ENCODE measurements at places on chromosomes 3 and 15.

- peak overlapping the region; percentile 55 for H3K4me3 ChIP-seq
- peaks cover 100% of the 10 kb centered on the region for H3K27me3 ChIP-seq
- H3K4me1 ChIP-seq: peaks cover 3% of the 10 kb centered on the region
- peak; percentile 50 for DNase-seq
- H3K27ac ChIP-seq: no peak overlapping the region
Measured at GRCh38 chr15:51093839-51094605, 684 bp downstream of the TNFAIP8L3 start.

GRCh38 chr15:45871121-45871855 is 236.5 kb downstream of the SQOR start:
- no peaks in the 10 kb centered on the region for H3K27me3 ChIP-seq
- no peak overlapping the region for H3K27ac ChIP-seq
- H3K4me3 ChIP-seq: no peak overlapping the region
- no peak for DNase-seq
- H3K4me1 ChIP-seq: no peaks in the 10 kb centered on the region

DNA sequence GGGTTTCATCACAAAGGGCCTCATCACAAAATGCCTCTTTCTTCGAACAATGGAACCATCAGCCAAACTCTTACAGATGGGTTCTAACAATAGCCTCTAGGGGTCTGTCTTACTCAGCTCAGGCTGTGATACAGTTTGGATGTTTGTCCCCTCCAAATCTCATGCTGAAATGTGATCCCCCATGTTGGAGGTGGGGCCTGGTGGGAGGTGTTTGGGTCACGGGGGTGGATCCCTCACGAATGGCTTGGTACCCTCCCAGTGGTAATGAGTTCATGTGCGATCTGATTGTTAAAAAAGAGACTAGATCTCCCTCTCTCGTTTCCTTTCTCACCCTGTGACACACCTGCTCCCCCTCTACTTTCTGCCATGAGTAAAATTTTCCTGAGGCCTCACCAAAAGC is 47.9 kb upstream of the LIPC start:
- no peak overlapping the region for H3K27ac ChIP-seq
- no peaks in the 10 kb centered on the region for H3K36me3 ChIP-seq
- no peak overlapping the region for H3K4me3 ChIP-seq
- no peaks in the 10 kb centered on the region for H3K27me3 ChIP-seq

- DNase-seq: no peak
- no peak overlapping the region for H3K27ac ChIP-seq
- peaks cover 12% of the 10 kb centered on the region for H3K4me1 ChIP-seq
Measured at GRCh38 chr3:52085681-52086282, 29.4 kb upstream of the DUSP7 start.

DNA sequence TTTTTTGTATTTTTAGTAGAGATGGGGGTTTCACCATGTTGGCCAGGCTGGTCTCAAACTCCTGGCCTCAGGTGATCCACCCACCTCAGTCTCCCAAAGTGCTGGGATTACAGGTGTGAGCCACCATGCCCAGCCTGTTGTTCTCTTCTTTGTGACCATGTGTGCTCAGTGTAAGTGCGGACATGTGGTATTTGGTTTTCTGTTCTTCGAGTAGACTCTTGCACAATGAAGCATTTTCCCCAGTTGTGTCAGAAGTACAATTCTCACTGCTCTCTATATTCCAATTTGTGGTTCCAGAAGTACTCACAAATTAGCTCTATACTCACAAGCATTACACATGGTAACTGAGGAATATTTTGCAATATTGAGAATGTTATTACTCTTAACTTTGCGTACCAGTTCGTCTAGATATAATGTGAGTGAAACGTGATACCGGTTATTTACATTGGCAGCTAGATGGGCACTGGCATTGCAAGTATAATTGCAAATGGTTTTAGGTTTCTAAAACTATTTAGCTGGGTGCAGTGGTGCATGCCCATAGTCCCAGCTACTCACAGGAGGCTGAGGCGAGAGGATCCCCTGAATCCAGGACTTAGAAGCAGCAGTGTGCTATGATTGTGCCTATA is 34.2 kb upstream of the MTMR14 start:
- DNase-seq: no peak
- no peaks in the 10 kb centered on the region for H3K27me3 ChIP-seq
- no peak overlapping the region for H3K4me3 ChIP-seq
- no peaks in the 10 kb centered on the region for H3K4me1 ChIP-seq

- no peaks in the 10 kb centered on the region for H3K4me1 ChIP-seq
- no peak overlapping the region for H3K4me3 ChIP-seq
- DNase-seq: no peak
- H3K27ac ChIP-seq: no peak overlapping the region
- no peaks in the 10 kb centered on the region for H3K27me3 ChIP-seq
Measured at GRCh38 chr3:100046986-100047385, 67.3 kb downstream of the FILIP1L start.

- H3K4me1 ChIP-seq: peaks cover 32% of the 10 kb centered on the region
- no peak overlapping the region for H3K4me3 ChIP-seq
- no peaks in the 10 kb centered on the region for H3K27me3 ChIP-seq
- H3K27ac ChIP-seq: no peak overlapping the region
- no peak for DNase-seq
- no peaks in the 10 kb centered on the region for H3K36me3 ChIP-seq
Measured at GRCh38 chr3:99929745-99930139, 112.1 kb downstream of the CMSS1 start.

DNA sequence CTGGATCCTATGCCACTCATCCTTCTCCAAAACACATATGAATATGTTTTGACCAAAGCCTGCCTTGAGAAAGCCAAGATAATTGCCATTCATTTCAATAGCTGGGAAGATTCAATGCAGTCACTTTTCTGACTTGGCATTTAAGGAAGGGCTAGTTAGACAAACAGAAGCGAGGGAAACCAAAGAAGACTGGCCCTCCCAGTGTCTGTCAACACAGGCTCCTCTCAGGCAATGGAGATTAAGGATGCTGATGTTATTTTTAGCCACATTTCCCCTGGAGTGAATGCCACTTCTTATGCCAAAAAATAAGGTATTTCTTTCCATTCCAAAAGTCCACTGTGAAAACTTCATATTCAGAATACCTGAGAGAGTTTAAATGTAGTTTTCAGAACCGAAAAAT is 101.7 kb downstream of the P3H2 start:
- no peak overlapping the region for H3K27ac ChIP-seq
- H3K4me3 ChIP-seq: no peak overlapping the region
- no peak for DNase-seq
- H3K36me3 ChIP-seq: no peaks in the 10 kb centered on the region
- H3K27me3 ChIP-seq: no peaks in the 10 kb centered on the region
- peaks cover 13% of the 10 kb centered on the region for H3K4me1 ChIP-seq

- no peak overlapping the region for H3K27ac ChIP-seq
- H3K27me3 ChIP-seq: no peaks in the 10 kb centered on the region
- peak; percentile 79 for DNase-seq
- H3K36me3 ChIP-seq: no peaks in the 10 kb centered on the region
- H3K4me1 ChIP-seq: peaks cover 4% of the 10 kb centered on the region
Measured at GRCh38 chr3:42755681-42756578, 17.1 kb downstream of the CCDC13 start.

GRCh38 chr3:12613250-12613649 is 50.7 kb downstream of the RAF1 start:
- H3K4me1 ChIP-seq: no peaks in the 10 kb centered on the region
- peaks cover 18% of the 10 kb centered on the region for H3K36me3 ChIP-seq
- DNase-seq: no peak

DNA sequence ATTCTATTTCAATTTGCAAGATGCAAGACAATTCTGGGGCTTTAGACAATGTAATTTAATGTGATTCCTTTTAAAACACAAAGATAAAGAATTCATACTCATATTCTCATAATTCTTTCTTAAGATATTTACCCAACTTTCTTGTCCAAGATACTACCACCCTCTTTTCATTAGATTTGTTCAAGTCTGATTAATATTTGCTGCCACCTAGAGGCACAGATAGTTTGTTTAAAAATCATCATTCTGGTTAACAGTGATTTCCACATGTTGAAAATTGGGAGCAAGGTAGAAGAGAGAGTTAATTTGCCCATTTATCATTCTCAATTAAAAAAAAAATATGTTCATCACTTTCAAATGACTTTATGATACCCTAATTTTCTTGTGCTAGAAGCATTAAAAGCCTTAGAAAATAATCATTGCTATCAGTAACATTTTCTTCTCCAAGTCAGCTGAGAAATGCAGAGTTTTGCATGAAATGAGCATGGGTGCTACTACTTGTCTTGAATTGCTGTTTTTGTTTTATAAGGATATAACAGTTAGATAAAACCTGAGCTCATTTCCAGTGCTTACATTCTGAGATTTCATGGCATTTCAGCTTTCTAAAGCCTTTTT is 11.6 kb downstream of the TAMM41 start:
- H3K4me1 ChIP-seq: no peaks in the 10 kb centered on the region
- no peak overlapping the region for H3K27ac ChIP-seq
- H3K27me3 ChIP-seq: no peaks in the 10 kb centered on the region
- H3K4me3 ChIP-seq: no peak overlapping the region
- no peaks in the 10 kb centered on the region for H3K36me3 ChIP-seq

- H3K36me3 ChIP-seq: no peaks in the 10 kb centered on the region
- H3K27me3 ChIP-seq: no peaks in the 10 kb centered on the region
- no peak for DNase-seq
- no peak overlapping the region for H3K27ac ChIP-seq
- peaks cover 11% of the 10 kb centered on the region for H3K4me1 ChIP-seq
Measured at GRCh38 chr3:108180194-108180593, 42.0 kb downstream of the IFT57 start.

DNA sequence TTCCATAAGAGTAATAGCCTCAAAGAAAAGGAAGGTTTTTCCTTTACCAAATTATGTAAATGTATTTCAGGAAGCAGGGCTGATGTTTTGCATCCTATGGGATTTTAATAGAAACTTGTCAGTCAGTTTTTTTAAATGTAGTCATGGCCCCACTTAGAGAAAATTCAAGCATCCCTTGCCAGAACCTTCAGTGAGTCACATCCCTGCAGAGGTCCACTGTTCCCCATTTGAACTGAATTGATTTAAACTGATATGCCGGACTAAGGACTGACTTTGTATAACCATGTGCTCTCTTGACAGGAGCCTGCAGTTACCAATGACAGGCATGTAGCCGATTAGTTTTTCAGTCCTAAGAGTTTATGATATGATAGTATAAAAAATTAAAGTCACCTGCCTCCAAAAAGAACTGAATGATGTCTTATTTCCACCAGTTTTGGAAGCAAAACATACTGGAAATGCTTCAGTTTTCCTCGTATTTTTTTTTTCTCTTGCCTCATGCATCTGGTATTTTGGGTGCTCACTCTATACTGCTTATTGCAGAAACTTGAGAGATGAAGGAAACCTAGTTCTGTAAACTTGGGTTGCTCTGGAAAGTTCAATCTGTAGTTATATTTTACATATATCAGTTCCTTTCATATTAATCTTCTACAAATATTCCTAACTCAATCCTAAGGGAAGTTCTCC is 30.7 kb downstream of the LRTM1 start:
- no peaks in the 10 kb centered on the region for H3K36me3 ChIP-seq
- no peak for DNase-seq
- H3K4me1 ChIP-seq: peaks cover 5% of the 10 kb centered on the region

- H3K27me3 ChIP-seq: no peaks in the 10 kb centered on the region
- no peak for DNase-seq
- H3K27ac ChIP-seq: no peak overlapping the region
Measured at GRCh38 chr15:70710714-70711113, 52.6 kb downstream of the UACA start.

- no peak overlapping the region for H3K27ac ChIP-seq
- H3K36me3 ChIP-seq: no peaks in the 10 kb centered on the region
- H3K4me1 ChIP-seq: peaks cover 44% of the 10 kb centered on the region
- no peak overlapping the region for H3K4me3 ChIP-seq
Measured at GRCh38 chr15:68590721-68591389, 12.1 kb downstream of the CORO2B start.

- H3K27me3 ChIP-seq: no peaks in the 10 kb centered on the region
- DNase-seq: no peak
- H3K36me3 ChIP-seq: no peaks in the 10 kb centered on the region
- no peak overlapping the region for H3K27ac ChIP-seq
- peaks cover 34% of the 10 kb centered on the region for H3K4me1 ChIP-seq
Measured at GRCh38 chr3:71450162-71450561, 133.4 kb downstream of the FOXP1 start.

DNA sequence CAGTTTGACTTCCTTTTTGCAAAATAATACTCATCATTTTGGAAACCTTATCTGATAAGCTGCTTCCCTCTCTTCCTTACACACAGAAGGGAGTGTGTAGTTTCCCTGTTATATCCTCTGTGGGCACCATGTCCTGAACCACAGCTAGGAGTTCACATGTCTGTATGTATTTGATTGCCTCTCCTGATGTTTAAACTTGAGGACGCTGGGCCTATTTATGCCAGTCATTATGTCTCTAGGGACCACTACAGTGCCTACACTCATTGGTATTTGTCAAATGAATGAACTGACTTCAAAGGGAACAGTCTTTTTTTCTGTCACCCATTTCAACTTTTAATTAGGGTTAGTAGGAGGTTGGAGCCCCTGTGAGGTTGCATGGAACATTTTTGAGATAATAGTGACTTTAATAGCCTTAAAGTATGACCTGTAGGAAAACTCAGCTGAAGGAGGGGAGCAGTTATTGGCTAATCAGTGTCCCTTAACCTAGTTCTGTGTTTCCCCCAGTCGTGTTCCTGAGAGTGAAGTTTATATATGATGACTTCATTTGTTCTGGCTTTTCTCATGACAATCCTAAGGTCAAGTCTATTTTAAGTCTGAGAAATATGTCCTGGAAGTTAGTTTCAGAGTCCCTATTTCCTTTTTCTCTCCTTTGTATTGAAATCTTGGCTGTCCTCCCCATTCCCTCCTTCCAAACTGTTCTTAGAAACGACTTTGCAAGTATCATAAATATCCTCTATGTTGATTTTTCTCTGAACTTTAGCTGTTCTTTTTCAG is 28.9 kb downstream of the PDE8A start:
- H3K36me3 ChIP-seq: no peaks in the 10 kb centered on the region
- no peak overlapping the region for H3K4me3 ChIP-seq
- no peak overlapping the region for H3K27ac ChIP-seq
- DNase-seq: peak; percentile 35

DNA sequence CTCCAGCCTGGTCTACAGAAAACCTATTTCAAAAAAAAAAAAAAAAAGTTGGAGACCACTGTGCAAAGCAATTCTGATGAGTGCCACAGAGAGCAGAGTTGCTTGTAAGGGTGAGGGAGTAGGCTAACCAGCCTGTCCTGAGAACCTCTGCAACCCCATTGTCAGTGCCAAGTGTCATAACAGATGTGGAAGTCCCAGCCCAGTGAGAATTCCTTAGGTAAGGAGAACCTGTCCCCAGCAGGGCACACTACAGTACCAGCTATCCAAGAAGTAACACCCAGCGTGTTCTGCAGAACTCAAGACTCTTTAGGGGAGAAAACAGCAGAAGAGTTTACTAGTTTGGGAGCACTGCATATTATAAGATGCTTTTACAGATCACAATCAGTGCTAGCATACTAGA is 156.3 kb downstream of the LIPC start:
- DNase-seq: no peak
- H3K4me3 ChIP-seq: no peak overlapping the region
- H3K4me1 ChIP-seq: no peaks in the 10 kb centered on the region
- no peak overlapping the region for H3K27ac ChIP-seq

- no peak overlapping the region for H3K4me3 ChIP-seq
- H3K27me3 ChIP-seq: no peaks in the 10 kb centered on the region
- no peaks in the 10 kb centered on the region for H3K36me3 ChIP-seq
- DNase-seq: no peak
- H3K4me1 ChIP-seq: peaks cover 10% of the 10 kb centered on the region
- H3K27ac ChIP-seq: no peak overlapping the region
Measured at GRCh38 chr3:184765047-184765729, 46.8 kb upstream of the VPS8 start.

- peaks cover 20% of the 10 kb centered on the region for H3K4me1 ChIP-seq
- H3K36me3 ChIP-seq: no peaks in the 10 kb centered on the region
- H3K4me3 ChIP-seq: no peak overlapping the region
Measured at GRCh38 chr3:138047596-138048158, 37.7 kb downstream of the CLDN18 start.

Data from neural progenitor cell (in vitro differentiated cells).